HCEC 1CT (cell line): ENCODE measurements at places on chromosomes 11 and 22.
A peak's percentile ranks its signal among the peaks of the same experiment; 100 is the strongest.

GRCh38 chr11:14451825-14452224 lies 47.8 kb downstream of the COPB1 start:
- DNase-seq: peak; percentile 13

DNA sequence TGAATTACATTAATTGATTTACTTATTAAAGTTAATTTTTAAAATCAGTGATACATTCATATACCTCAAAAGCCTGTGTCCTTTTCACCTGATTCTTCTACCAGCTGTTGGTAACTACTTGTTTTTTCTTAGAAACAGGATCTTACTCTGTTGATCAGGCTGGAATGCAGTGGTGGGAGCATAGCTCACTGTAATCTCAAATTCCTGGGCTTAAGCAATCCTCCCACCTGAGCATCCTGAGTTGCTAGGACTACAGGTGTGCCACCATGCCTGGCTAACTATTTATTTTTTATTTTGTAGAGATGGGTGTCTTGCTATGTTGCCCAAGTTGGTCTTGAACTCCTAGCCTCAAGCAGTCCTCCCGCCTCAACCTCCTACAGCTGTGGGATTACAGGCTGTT lies 4.7 kb downstream of the TRIM44 start:
- no peak for DNase-seq

- DNase-seq: no peak
These were observed 148.2 kb upstream of the ARHGAP20 start for GRCh38 chr11:110860461-110860860.

GRCh38 chr11:111737444-111738210 lies 28.6 kb downstream of the PPP2R1B start:
- DNase-seq: no peak

GRCh38 chr11:2885017-2885677 lies 428 bp downstream of the CDKN1C start:
- no peak for DNase-seq

DNA sequence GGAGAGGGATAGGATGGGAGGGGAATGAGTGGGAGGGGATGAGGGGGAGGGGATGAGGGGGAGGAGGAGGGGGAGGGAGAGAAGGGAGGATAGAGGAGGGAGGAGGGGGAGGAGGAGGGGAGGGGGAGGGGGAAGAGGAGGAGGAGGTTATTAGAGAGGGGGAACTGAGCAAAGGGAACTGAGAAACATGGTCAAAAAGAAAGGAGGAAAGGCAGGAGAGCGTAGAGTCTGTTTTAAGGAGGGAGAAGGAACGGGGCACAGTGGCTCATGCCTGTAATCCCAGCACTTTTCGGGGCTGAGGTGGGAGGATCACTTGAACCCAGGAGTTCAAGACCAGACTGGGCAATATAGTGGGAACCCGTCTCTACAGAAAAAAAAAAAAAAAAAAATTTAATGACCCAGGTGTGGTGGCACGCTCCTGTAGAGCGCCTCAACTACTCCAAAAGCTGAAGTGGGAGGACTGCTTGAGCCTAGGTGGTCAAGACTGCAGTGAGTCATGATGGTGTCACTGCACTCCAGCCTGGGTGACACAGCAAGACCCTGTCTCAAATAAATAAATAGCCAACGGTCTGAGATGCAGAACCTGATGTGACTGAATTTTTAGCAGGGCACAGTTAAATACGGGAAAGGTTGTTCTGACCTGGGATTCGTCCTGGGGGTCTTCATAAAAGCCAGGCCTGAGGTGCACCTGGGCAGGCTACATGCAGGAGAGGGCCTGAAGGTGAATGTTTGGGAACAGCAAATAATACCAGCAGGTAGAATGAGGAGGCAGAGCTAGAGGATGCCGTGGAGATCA lies 4.0 kb downstream of the B3GNT6 start:
- DNase-seq: no peak

GRCh38 chr11:68066742-68067141 lies 27.9 kb downstream of the TCIRG1 start:
- no peak for DNase-seq

GRCh38 chr11:6219359-6219758 lies 14.0 kb downstream of the C11orf42 start:
- DNase-seq: peak; percentile 91

DNA sequence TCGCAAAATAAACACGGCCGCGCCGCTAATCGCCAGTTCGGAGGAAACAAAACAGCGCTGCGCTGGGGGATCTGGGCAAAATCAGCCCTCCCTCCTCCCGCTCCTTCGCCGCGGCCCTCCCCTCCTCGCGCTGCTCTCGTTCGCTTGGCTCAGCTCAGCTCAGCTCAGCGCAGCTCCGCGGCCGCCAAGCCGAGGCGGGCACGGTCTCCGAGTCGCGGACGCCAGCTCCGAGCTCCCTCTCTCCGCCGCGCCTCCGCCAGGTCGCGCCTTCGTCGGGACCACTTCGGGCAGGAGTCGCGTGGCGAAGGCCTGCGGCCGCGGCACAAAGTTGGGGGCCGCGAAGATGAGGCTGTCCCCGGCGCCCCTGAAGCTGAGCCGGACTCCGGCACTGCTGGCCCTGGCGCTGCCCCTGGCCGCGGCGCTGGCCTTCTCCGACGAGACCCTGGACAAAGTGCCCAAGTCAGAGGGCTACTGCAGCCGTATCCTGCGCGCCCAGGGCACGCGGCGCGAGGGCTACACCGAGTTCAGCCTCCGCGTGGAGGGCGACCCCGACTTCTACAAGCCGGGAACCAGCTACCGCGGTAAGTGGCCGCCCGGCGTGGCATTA lies at the start of gene SPON1:
TSS of gene SPON1 (plus strand) at position 162 of the 607 bp plus-strand sequence. CDS start at position 344, 182 bp downstream.
- DNase-seq: no peak

DNA sequence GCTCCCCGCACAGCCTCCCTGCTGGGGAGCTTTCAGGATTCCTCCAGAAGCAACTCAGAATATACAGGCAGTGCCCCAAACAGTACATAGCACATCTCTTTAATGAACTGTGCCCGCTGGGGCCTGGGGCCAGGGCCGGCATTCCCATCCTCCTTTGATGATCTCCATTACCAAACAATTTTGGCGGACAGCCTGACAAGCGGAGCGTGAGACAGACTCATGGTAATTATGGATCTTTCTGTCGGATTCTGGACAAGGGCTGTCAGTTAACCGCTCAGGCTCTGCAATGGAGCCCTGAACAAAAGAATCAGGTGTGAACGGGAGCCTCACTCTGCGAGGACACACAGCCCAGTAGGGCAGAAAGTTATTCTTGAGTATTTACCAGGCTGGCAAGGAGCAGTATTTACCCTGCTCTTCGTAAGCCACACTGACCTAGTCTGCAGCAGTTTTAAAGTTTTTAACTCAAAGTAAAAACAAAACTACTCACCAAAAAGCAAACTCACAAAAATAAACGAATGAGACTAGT lies 174.0 kb downstream of the TBC1D22A start:
- no peak for DNase-seq

DNA sequence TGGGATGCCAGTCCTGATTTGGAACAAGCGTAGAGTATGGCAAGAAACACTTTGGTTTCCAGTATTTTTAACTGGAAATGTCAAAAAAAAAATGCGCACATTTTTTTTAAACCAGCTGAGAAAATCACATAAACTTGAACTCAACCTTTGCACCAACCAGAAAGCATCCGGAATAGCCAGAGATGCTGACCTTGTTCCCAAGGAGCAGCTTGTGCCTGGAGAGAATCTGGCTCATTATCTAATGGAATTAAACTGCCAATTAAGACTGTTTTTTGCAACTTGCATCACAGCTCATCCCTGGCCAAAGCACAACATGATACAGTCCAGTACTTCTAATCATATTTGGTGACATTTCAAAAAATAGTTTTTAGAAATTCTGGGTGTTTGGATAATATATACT lies 8.4 kb upstream of the ETS1 start:
- no peak for DNase-seq

DNA sequence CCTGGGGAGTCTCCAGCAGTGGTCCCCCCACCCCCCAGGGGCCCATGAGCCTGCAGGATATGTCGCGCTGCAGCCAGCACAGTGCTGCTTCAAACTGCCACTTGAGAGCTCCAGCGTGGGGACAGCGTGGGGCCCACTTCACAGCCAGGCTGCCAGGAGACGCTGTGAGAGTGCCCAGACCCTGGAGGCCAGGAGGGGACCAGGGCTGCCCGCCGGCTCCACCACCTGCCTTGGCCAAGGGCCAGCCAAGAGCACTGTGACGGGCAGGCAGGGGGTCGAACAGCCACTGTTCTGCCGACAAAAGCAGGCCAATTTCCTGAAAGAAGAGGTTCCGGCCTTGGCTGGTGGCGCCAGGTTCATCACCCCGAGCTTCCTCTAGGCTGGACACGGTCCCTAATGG lies 60.2 kb downstream of the FLRT1 start:
- no peak for DNase-seq

GRCh38 chr11:32266601-32267000 lies 168.7 kb downstream of the WT1 start:
- DNase-seq: no peak

DNA sequence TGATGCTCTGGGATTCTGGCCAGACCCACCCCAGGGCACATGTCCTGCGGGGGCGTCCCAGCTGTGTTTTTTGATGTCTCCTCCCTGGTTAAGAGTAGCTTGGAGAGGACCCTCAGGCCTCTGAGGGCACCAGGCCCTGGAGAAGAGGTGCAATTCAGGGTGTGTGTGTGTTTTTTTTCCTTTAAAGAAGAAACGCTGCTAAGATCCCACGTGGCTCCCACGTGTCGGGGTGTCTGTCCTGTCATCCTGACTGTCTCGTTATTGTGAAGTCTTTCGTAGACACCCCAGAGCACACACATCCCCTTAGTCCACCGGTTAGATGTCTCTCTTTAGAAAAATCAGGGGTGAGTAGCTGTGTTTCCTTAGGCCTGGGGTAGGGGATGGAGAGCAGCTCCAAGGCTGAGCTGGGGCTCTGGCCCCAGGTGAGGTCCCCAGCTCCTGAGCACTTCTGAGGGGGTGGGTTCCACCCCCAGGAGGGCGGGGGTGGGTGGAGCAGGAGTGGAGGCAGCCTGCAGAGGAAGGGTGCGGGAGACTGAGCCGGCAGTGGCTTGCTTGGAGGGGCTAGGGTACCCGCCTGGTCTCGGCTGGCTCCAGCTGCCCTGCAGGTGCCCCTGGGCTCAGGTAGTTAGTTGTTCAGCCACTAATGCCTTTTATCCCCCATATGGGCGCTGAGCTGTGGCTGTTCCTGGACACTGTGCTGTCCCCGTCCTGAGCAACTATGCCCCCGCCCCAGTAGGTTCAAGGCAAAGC lies 116.4 kb downstream of the CACNA1I start:
- DNase-seq: no peak

GRCh38 chr11:123885570-123885969 lies at the start of gene TMEM225:
Gene TMEM225, minus strand, starts transcription at chr11:123885670. Its CDS starts 245 bp downstream, at chr11:123885425.
- no peak for DNase-seq

- DNase-seq: no peak
These were observed 1068.3 kb downstream of the OPCML start for GRCh38 chr11:132464003-132464342.

- no peak for DNase-seq
These were observed 54.1 kb downstream of the RELT start for GRCh38 chr11:73430326-73430725.

GRCh38 chr11:61773356-61773755 lies 19.0 kb downstream of the TMEM258 start:
- no peak for DNase-seq

DNA sequence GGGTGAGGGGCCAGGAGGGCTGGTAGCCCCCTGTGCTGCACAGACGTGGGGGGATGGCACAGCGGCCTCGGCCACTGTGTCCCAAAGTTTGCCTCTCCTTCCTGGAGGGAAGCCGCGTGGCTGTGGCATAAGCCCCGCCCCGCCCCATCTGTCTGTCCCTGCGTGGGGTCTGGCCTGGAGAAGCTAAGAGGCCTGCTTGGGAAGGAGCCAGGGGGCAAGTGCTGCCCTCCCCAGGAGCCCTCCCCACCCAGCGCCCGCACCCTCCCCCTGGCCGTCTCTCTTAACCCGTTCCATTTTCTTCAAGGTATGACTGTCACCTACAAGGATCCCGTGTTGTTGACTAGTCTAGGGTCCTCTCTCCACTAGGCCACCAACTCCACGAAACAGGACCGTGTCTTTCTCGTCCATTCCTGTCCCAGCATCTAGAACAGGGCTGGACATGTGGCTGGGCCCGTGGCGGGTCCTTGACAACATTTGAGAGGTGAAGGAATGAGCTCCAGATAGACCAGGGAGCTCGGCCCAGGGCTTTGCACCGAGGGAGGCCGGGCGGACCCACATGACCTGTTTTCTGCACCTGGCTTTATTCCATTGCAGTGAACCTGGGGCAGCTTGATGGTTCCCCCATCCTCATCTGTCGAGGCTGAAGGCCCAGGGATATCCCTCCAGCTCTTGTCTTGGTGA lies 428.0 kb downstream of the TBC1D22A start:
- no peak for DNase-seq

DNA sequence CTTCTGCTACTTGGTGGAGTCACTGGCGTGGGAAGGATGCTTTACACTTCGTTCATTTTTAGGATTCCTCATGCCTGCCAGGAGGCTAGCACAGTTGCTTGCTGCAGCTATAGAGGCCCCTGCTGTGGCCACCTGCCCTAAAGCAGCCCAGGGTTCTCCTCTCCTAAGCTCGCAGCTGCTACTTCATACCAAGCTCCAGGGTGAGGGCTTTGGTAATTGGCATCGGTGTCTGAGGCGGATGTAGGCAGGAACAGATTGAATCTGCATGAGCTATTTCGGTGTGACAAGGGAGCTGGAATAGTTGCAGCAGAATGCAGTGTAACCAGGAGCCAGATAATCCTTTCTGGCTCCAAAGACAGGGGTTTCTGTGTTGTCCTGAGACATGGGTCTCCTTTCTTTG lies 133.1 kb downstream of the MICAL2 start:
- DNase-seq: no peak

DNA sequence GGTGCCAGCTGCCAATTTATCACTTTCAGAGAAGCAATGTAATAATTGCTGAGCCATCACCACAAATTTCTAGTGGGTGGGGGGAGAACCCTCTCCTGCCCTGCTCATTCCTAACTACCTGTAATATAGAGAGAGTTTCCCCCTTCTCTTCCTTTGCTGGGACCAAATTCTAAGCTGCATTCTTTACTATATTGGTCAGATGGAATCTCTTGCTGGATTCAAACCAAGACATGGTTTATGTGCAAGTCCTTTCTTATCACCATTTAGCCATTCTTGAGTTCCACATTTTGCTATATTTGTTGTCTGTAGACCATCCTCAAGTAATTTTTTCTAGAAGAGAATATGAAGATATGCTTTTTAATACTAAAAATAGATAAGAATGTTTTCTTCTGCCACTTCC lies 452.1 kb downstream of the MN1 start:
- no peak for DNase-seq

DNA sequence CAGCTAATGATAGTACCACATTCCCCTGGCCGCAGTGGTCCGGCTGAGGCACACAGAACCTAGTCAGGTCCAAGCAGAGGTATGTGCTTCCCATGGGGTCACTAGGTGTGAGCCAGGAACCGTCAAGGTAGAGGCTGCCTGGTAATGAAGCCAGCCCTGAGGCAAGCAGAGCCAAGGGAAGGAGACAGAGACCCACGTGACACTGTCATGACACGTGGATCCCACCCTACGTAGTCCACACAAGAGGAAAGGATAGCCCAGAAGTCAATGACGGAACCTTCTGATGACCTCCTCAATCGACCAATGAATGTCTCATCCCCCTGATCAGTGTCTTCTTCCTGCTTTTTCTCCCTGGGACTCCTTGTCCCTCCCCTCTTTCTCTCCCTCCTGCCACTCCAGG lies 19.0 kb downstream of the A4GALT start:
- no peak for DNase-seq
